ENCODE measurements at places on chromosomes 5 and 9.
A peak's percentile ranks its signal among the peaks of the same experiment; 100 is the strongest.

GRCh38 chr9:132341177-132341840 is 13.5 kb downstream of the SETX start:
- peak; percentile 4 for DNase-seq

DNA sequence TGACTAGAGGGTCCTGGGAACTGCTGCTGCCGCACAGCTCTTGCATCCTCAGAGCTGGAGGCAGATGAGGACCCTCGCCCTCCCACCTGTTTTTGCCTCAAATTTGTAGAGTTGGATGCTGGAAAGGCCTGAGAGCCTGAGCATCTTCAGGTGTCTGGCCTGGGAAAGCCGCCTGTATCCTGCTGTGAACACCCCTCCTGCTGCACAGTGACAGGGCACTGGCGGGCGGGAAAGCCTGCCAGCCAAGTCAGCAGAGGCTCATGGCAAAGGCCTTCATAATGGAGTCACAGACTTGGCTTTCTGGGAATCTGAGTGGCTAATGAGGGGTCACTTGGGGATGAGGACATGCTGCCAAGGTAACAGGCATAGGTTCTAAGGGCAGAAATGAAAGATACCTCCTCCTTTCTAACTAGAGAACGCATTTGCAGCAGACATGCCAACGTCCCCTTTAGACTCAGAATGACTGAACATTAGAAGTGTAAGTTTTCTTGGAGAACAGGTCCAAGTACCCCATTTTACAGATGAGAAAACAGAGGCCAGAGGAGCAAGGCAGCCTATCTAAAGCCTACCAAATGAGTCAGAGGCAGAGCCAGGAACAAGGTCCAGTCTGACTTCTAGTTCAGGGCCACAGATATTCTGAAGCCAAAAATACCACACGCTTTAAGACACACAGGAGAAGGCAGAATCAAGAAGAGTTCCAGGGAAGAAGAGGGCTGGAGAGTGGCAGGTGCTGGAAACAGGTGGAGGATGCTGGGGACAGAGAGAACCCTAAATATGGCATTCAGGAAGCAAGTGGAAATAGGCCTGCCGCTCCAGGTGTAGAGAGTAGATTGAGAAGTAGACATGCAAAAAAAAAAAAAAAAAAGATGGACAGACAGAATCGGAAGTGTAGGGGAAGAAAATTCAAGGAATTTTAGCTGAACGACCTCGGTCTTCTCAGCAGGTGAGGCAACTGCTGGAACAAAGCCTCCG is 44.1 kb downstream of the EPB41L4B start:
- DNase-seq = no peak

DNA sequence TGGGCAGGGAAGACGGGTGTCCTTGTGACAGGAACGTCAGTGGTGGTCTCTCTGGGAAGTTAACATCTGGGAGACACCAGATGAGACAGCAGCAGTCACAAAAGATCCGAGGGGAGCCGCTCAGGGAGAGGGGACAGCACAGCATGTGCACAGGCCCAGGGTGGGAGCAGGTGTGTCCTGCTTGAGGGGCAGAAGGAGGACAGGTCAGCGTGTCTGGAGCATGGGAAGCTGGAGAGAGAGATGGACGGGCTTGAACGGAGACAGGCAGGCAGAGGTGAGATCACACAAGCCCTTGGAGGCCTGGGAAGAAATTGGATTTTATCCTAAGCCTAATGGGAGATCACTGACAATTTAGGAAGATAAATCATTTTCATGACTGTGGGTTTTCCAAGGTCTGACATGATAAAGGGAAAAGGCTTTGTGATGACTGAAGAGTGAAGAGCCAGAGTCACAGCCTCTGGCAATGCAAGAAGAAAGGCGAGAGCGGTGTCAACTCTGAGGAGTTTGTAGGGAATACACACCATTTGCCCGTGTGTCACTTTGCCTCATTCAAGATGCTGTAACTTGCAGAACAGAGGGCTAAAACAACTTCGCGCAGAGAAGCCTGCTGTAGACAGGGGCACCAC is 88.3 kb downstream of the FSTL4 start:
- no peak for DNase-seq

- DNase-seq = no peak
Observed at GRCh38 chr5:59813761-59814536, 79.6 kb downstream of the PDE4D start.

DNA sequence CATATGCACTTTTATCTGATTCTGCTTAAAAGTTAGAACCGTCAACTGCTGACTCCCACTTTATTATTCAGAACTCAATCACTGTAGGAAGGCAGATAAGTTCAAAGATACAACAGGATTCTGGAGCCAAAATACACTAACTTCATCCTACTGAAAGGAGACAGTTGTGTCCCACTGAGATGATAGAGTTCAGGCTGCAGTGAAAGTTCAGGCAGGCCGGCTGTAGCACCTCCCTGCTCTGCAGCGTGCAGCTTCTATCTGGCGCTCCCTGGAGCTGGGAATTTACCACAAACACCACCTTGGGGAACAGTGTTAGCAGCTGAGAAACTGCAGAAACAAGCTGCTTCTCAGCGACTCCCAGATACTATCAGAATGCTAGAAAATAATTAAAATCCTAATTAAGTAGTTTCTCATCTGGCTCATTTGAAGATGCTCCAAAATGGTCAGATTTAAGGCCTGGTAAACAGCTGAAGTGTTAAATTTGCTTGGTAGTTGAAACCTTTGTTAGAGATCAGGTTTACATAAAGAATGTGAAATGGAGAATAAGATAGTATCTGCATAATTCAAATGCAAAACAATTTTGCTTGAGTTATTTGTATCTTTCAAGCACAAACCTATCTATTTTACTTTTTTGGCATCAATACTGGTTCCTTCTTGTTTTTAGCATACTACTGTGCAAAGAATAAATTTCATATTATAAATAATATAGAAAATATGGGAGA is 52.3 kb upstream of the CNTLN start:
- DNase-seq = no peak

- DNase-seq = no peak
Observed at GRCh38 chr5:88884608-88884877, 1.6 kb upstream of the MEF2C start.

GRCh38 chr9:84238652-84239051 is 101.9 kb downstream of the SLC28A3 start:
- no peak for DNase-seq

GRCh38 chr5:170479484-170479883 is 24.3 kb upstream of the KCNIP1 start:
- no peak for DNase-seq

GRCh38 chr9:34127035-34127948 is 794 bp upstream of the DCAF12 start:
- no peak for DNase-seq

GRCh38 chr5:143337946-143338345 is 65.5 kb downstream of the NR3C1 start:
- DNase-seq = no peak

DNA sequence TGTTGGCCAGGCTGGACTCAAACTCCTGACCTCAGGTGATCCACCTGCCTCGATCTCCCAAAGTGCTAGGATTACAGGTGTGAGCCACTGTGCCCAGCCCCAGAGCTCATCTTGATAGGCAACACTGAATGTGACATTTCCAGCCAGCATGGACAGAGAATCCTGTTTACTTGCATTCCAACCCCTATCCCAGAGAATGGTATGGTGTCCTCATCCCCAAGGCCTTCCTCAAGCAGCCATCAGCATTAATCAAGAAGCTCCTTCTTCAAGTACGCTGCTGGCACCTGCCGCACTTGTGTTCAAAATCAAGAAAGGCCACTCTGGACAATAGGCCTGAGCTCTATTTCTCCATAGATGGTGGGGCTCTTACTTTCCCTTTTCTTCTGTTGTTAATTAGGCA is 40.2 kb downstream of the STARD4 start:
- DNase-seq = no peak

DNA sequence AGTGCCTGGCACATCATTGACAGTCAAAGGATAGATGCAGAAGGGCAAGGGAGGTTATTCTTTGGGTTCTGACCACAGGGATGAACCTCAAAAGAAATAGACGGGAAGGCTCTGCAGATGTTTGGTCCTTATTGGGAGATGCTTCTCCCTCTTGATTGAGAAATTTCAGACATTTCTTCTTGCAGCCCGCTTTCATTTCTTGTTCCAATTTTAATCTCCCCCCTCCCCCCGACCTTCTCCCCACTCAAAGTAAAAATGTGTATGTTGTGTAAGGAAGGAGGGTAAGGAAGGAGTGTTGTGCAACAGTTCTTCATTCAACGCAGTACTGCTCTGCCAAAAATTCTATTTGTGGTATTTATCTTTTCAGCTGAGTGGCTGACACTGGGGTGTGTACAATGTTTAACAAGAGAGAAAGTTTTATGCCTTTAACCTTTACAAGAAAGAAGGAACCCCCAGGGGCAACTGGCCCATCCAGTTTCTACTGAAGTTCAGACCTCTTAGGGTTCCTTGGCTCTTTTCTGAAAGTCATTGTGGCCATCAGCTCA is 46.3 kb upstream of the TNFSF15 start:
- DNase-seq = no peak

DNA sequence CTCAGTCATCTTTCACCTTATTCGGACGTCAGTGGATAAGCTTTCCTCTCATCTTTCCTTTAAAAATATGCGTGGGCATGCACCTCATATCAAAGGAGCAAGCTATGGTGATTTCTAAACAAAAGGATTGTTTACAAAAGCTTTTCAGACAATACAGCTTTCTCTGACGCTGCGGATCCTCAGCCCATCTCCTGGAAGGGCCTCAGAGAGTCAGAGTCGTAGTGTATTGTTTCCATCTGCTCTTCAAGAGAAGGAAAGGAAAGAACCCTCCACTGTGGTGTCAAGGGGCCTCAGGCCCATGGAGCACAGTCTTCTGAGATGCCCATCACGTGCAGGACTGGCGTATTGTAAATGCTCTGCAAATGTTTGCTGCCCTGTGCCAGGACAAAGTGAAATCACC is 163.4 kb upstream of the MAP1B start:
- DNase-seq = no peak

DNA sequence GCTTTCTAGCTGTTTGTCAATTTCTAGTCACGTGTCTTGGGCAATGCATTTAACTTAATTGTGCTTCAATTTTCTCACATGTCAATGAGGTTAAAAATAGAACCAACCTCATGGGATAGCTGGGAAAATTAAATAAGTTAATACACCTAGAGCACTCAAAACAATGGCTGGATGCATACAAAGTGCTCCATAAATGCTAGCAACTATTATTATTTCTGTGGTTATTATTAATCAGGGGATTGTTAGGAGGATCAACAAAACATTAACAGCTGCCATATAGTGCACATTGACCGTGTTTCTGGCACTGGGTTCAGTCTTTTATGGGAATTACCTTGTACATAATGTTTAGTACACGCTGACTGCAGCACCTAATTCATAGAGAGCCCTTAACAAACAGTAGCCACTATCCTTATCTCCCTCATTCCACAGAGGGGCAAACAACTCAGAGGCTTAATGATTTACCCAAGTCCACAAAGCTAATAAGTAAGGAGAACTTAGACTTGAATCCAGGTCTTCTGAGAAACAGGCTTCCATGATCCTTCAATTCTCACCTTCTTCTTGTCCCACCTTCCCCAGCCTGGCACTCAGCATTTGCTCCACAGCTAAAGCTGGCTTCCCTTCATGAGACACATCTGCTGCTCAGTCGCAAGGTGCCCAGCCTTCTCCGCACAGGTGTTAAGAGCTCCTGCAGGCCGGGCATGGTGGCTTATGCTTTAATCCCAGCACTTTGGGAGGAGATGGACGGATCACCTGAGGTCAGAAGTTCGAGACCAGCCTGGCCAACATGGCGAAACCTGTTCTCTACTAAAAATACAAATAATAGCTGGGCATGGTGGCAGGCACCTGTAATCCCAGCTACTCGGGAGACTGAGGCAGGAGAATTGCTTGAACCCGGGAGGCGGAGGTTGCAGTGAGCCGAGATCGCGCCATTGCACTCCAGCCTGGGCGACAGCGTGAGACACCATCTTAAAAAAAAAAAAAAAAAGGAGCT is 137.4 kb upstream of the ABCA1 start:
- no peak for DNase-seq

- DNase-seq = no peak
Observed at GRCh38 chr5:80822640-80823039, 137.5 kb upstream of the RASGRF2 start.

DNA sequence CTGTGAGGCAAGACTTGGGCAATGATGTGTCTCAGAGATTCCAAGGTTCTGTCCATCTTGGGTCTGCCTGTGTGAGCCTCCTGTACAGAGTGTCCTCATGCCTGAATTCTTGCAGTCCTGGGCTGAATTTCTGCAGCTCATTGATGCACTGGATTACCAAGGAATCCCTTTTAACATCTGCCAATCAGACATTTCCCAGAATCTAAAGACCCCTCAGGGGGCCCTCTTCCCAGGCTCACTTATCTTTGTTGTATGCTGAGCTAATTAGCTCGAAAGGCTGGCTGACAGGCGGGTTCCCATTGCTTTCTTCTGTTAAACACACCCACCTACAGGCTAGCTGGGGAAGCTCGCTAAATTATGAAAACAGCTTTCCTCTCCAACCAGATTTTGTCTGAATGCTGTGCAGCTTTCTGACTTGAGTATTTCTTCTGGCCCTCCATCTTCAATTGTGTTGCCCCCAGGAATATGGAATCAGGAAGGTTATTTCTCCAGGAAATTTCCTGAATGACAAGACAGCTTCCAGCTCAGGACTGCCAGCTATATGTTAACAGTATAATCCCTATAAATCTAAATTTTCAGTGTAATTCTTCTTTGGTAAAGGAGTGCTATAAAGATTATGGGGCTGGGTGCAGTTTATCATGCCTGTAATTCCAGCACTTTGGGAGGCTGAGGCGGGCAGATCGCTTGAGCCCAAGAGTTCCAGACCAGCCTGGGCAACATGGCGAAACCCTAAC is at the start of gene LIX1:
Gene LIX1, minus strand, starts transcription at position 91 of the 734 bp plus-strand sequence. Its CDS starts 35 bp downstream, at position 56.
- peak; percentile 25 for DNase-seq
